ENCODE measurements at places on chromosomes 2 and 18.

DNA sequence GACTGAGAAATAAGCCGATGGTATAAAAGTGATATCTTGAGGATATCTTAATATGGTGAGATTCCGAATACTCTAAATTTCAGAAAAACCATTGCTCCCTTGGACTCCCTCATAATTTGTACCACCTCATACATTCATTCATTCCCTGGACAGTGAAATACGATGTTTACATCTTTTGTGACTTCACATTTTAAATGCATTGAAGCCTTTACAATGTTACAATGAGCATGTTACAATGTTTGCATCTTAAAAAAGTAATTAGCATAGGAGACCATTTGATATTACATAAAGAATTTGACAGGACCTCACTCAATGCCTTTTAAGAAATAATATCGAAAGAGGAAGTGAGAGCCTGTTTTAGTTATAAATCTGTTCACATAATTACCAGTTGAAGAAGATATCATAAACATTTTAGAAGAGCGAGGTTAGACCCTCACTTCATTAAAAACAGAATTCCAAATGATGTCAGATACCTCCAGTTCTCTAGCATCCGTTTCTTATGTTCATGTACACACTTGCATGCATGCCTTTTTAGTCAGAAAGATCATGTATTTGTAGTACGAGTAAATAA lies 372.0 kb downstream of the ARHGAP15 start:
- DNase-seq, result no peak

- DNase-seq, result peak; percentile 88
These were observed 1.3 kb downstream of the DUSP28 start for GRCh38 chr2:240561325-240561971.

DNA sequence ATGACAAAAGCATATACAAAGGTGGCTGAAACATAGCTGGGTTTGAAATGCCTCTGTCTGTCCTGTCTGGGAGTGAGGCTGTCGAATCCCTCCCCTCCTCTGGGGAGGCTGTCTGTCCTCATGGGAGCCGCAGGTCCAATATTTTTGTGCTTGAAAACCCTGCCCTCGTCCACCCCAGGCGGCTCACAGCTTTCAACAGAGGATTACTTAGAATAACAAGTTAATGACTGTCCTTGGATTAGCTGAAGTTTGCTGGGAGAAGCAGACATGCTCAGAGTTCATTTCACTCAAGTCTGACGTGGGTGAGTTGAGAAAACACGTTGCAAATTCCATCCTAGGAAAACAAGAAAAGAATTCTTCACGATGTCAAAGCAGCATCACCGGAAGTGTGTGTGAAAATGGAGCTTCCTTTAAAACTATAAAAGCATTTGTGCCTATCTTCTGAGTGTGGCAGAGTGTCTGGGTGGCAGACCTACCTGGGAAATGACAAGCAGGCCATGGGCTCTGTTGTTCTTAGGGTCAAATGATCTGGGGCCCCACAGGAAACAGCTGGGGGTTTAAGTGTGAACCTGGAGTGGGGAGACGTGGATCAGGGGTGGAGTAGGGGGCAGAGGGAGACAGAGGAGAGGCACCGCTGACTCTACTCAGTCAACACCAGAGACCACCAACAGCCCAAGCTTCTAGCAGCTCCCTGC lies 77.1 kb downstream of the DDX1 start:
- no peak for DNase-seq

GRCh38 chr2:7029291-7030059 lies 112.3 kb downstream of the RNF144A start:
- DNase-seq, result no peak

DNA sequence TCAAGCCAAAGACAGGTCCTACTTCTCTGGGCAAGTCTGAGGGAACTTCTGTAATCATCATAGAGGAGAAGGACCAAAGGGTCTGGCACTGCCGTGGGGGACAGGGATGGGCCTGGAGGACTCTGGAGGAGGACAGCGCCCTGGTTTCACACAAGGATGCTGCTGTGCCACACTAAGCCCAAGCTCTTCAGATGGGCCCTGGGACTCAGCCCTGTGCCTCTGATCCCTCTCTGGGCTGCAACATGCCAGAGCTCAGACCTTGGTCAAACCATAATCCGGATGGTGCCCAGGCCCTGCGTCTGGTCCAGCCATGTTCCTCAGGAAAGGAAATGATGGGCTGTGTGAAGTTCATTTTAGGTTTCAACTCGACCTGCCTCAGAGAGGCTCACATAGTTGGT lies 222.0 kb upstream of the COPS8 start:
- DNase-seq, result no peak

GRCh38 chr2:37816686-37817085 lies 108.4 kb upstream of the RMDN2 start:
- DNase-seq, result no peak

DNA sequence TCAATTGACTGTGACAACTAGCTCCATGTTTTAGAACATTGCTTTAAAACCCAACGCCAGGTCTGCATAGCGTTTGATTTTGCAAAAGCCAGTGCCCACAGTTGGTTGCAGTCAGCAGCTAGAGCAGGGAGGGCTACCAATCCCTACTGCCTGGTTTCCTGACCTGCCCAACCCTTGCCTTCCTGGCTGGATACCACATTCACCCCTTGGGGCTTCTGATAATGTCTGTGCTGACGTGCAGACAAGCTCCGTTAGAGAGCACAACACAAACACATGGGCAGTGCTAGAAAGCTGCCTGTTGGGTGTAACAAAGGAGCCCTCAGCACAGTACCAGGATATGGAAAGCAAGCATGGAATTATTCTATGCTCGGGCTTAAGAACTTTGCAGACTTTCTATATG lies 71.4 kb upstream of the THSD7B start:
- DNase-seq, result no peak

DNA sequence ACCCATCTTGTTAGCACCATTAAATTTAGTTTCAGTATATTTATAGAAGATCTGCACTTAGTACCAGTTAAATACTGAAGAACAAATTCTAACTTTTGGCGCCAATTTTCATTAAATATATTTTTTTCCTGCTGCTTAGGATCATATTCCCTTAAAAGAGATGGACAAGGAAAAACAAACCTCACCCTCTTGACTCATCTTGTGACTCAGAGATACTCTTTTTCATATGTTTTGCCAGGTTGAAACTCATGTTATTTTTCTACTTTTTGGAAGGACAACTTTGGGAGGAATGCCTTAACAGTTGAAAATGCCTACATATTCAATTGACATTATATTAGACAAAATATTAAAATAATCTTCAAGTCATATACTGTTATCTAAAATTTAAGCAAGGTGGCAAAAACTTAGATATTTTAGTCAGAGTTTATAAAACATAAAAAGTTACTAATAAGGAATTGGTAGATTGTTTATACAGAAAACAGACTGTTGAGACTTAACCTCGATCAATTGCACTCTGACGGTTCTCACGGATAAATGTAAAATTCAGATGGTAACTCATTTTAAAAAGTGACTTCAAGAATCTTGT lies 36.2 kb downstream of the PNO1 start:
- no peak for DNase-seq

- DNase-seq, result no peak
These were observed 90.5 kb downstream of the CHST9 start for GRCh38 chr18:27094621-27095020.

GRCh38 chr18:61528961-61529360 lies 195.7 kb downstream of the CDH20 start:
- no peak for DNase-seq

- no peak for DNase-seq
These were observed 23.6 kb downstream of the SULT1C3 start for GRCh38 chr2:108263401-108263800.

DNA sequence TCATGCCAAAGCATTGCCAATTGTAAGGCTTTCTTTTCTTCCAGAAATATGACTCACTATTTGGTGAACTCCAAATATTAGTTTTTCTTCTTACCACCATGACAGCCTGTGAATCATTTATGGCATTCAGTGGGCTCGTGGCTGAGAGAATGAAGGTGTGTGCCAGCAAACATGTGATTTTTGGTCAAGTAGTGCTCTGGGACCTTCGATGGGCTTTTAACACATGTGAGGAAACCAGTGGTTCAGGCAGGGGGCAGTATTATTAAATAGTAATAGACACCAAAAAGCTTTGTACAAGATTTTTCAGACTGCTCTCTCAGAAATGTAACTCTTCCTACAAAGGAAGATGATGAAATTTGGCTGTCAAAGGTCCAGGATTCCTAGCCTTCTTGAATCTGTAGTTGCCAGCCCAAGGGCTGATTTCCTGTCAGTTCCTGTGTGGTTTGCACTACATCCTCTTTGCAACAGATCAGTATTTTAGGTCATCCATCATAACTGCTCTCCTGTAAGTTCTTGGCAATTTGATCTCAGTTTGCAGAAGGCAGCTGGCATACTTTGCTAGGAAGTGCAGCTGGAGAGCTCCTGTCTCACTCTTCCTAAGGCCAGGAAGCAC lies 64.3 kb downstream of the BABAM2 start:
- DNase-seq, result peak; percentile 83

GRCh38 chr2:128233790-128234395 lies 84.8 kb downstream of the HS6ST1 start:
- DNase-seq, result no peak

- DNase-seq, result no peak
These were observed 218.6 kb downstream of the DYM start for GRCh38 chr18:49241852-49242251.

GRCh38 chr2:3041246-3041645 lies 336.4 kb downstream of the EIPR1 start:
- no peak for DNase-seq

DNA sequence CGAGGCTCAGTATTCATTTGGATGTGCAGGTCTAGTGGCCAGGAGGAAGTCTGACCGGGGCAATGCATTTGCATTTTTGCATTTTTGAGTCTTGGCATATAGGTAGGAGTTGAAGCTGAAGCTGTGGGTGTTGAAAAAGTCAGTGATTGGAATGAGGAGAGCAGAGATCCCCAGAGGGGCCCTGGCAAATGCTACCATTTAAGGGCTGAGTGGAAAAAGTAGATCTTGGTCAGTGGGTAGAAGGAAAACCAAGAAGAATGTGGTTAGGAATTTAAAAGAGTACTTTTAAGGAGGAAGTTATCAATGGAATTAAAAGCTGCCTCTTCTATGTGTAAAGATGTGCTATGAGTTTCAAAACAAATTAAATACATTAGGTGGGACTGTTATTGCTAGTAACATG lies 143.0 kb downstream of the ZEB2 start:
- no peak for DNase-seq

GRCh38 chr2:110818767-110819481 lies 86.6 kb downstream of the ACOXL start:
- DNase-seq, result no peak

DNA sequence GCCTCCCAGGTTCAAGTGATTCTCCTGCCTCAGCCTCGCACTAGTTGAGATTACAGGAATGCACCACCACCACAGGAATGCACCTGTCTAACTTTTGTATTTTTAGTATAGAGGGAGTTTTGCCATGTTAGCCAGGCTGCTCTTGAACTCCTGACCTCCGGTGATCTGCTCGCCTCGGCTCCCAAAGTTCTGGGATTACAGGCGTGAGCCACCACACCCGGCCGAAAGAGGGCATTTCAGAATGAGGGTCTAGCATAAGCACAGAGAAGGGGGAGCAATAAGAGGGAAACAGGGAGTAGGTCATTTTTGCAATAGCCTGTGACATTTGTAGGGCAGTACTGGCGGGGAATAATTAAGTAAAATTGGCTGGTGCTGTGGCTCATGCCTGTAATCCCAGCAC lies 1.9 kb upstream of the SPAST start:
- no peak for DNase-seq

- DNase-seq, result no peak
These were observed 20.6 kb upstream of the AMMECR1L start for GRCh38 chr2:127906206-127906926.

- peak; percentile 5 for DNase-seq
These were observed 96.7 kb downstream of the CCDC148 start for GRCh38 chr2:158359846-158360245.

GRCh38 chr2:171393487-171393886 lies 40.3 kb downstream of the METTL8 start:
- DNase-seq, result no peak

GRCh38 chr2:235447210-235447609 lies 46.6 kb upstream of the AGAP1 start:
- no peak for DNase-seq

DNA sequence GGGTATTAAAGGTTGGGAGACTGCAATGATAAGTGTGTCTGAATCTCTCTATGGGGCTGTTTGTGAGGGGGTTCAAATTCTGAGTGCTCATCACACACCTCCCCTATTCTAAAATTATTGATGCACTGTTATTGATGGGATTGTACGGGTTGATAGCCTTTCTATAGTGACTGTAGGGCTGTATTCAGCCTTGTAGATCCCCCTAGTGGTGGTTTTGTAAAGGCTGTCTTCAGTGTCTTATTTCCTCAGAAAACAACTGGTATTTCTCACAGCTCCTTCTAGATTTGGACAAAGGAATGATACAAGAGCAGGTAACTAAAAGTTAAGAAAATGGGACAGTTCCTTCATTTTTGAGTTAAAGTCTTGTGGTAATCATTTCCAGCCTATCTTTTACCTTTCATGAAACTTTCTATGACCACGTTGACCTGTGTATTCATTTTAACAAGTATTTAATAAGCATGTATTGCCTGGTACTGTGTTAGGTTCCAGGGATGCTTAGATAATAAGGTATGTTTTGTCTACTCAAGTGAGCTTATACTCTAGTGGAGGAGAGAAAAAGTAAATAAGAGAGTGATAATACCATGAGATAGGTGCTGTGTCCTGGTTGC lies 21.2 kb downstream of the SMAD4 start:
- peak; percentile 63 for DNase-seq

All from inflammatory macrophage (primary cell).